ENCODE measurements at places on chromosomes 2 and 18.

DNA sequence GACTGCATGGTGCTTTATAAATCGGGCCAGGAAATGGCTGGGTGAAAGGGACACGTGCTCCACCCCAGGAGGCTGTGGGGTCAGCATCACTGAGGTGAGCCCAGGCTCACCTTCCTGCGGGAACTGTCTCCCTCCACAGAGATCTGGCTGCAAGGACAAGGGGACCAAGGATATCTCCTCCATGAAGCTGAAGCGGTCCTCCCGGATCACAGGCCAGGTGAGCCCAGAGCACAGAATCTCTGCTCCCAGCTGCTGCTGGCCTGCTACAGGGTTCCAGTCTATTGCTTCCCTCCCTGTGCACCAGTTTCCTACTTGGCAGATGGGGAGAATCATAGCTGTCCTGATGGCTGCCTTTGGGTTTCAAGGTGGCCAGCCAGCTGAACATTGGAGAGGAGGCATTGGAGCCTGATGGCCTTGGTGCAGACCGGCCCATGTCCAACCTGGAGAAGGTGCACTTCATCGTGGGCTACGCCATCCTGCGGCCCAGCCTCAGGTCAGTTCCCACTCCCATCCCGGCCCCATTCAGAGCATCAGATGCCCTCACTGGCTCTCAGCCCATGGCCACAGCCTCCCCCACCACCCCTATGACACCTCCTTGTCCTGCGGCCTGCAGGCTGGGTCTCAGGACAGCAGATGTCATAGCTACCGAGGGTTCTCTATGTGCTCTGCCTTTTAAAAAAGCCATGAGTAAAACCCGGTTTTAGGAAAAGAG is 33.7 kb upstream of the GPR17 start:
- DNase-seq, result no peak

DNA sequence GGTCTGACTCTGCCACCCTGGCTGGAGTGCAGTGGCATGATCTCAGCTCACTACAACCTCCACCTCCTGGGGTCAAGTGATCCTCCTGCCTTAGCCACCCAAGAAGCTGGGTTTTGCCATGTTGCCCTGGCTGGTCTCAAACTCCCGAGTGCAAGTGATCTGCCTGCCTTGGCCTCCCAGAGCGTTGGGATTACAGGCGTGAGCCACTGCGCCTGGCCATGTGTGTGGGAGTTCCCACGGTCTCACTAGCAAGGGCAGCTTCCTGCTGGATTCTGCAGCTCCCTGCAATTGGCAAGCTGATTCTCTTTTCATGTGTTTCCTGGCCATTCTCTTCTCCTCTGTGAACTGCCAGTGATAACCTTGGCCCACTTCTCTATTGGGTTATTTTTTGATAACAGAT is 84.0 kb downstream of the USP40 start:
- no peak for DNase-seq

- no peak for DNase-seq
Measured at GRCh38 chr18:10379522-10379921, 74.9 kb upstream of the APCDD1 start.

- no peak for DNase-seq
Measured at GRCh38 chr18:3903337-3903736, 453.4 kb downstream of the TGIF1 start.

DNA sequence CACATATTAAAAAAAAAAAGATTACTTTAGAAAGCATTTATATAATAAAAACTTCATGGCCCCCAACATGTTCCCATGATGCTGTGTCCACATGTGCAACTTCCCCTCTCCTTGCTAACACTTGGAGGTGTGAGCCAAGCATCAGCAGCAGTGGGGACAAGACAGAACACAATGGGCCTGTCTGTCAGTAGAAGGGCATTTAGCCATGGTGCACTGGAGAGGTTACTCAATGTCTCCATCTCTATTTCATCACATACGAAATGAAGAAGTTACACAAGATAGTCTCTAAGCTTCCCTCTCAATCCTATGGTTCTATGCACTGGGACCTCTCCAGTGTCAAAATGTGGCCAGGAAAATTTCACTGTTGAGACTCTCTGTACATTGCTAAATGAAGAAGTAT is 2.5 kb downstream of the VIT start:
- no peak for DNase-seq

DNA sequence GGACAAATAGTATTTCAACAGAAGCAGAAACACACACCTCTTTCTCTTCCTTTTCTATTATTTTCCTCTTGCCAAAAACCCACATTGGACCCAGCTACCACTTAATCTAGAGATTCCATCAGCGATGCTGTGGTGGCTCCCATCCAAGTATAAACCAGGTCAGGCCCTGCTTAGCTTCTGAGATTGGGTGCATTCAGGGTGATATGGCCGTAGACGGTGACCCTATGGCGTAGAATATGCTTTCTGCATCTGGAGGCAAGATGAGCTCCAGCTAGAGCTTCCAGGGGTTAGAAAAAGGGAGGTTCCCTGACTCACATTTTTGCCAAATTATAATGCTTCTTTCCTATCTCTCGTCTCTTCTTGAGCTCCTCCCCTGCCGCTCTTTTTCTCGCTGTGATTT is 66.5 kb downstream of the TNP1 start:
- no peak for DNase-seq

- DNase-seq, result no peak
Measured at GRCh38 chr18:10405014-10405493, 49.4 kb upstream of the APCDD1 start.

- no peak for DNase-seq
Measured at GRCh38 chr18:6327485-6327884, 87.2 kb downstream of the L3MBTL4 start.

DNA sequence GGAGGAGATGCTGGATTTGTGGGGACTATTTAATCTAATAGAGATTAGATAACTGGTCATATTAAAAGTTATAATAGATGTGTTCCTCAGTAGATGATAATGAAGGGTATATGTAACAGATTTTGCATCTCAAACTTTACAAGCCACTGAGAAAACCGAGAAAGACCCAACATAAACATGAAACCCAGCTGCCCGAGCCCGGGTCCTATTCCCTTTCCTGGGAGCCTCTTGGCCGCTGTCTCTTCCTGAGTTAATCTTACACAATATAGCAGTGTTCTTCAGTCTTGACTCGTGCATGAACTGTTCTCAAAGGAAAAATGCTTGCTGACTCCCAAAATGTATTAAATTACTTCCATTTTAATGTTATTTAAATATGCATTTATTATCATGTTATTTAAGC is 94.5 kb downstream of the COPS8 start:
- DNase-seq, result no peak

Data from stimulated activated CD4-positive, alpha-beta T cell treated with anti-CD3 and anti-CD28 coated beads, Interleukin-4, amount 100 ng/mL, for 48 hours (primary cell).